ENCODE measurements at places on chromosomes 5 and 9.
A peak's percentile ranks its signal among the peaks of the same experiment; 100 is the strongest.

- DNase-seq: no peak
Observed at GRCh38 chr5:112625246-112625645, 112.4 kb upstream of the APC start.

- no peak for DNase-seq
Observed at GRCh38 chr9:137759649-137760321, 117.8 kb upstream of the CACNA1B start.

- no peak for DNase-seq
Observed at GRCh38 chr5:174524351-174524750, 200.0 kb upstream of the MSX2 start.

DNA sequence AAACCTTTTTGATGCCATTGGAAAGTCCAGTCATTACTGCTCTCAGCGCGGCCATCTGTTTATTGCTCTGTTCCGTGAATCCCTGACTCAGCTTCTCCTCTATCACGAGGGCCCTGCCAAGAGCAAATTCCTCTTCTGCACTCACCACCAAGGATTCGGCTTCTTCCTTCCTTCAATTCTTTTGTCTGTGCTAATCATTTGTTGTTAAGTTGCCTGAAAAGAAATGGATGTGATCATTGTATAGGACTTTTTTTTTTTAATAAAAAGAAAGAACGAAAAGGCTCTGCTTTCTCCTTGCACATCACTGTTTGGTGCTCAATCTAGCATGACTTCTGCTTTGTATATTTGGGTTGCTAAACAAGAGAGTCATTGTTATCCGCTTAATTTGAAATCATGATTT is 128.7 kb upstream of the PIK3R1 start:
- no peak for DNase-seq

GRCh38 chr5:33891788-33892619 is at the start of gene ADAMTS12:
TSS of gene ADAMTS12 (minus strand) at chr5:33891990. CDS start at chr5:33891856, 134 bp downstream.
- no peak for DNase-seq

DNA sequence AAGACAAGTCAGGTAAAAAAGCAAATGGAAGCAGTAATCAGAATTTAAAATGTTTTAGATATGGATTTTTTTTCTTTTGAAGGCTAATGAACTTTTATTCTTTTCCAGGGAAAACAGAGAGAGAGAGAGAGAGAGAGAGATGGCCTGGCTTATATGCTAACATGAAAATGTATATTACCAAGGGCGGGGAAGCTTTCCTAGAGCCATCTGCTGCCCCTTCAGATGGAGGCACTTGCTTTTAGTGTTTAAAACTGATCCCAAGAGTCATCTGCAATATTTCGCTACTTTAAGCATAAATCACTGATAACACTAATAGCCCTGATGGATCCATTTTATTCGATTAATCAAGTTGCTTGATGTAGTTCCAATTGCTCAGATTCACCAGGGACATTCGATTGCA is 186.1 kb upstream of the ADAMTS16 start:
- no peak for DNase-seq

DNA sequence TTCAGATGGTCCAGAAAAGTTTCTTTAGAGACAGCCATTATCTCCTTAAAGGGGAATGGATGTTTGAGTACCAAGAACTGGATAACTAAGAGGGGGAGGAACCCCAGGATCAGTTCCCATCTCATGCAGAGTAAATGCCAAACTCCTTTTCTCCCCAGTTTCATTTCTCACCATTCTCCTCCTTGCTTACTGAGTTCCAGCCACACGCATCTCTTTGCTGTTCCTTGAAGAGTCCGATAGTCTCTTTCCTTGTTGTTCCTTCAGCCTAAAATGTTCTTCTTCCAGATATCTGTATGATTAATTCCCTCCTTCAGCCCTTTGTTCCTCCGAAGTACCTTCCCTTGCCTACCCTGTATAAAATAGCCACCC is 30.0 kb downstream of the KDM4C start:
- DNase-seq: no peak

DNA sequence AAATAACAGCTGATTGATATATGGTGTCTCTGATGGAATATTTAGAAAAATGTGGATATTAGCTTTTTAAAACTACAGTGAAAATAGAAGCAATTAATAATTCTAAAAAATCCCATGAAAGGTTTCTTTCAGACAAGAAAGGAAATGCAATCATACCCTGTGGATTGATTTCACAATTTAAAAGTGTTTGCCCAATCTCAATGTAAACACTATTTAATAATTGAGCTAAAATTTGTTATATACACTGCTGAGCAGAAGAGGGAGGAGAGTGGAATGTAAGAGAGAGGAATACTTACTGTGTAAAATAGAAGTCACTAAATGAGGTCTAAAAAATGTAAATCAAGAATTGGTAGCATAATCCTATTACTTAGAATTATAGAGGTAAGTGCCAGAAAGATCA is 76.9 kb downstream of the FEM1C start:
- DNase-seq: no peak

GRCh38 chr9:135413461-135413860 is 66.1 kb upstream of the PPP1R26 start:
- DNase-seq: no peak

GRCh38 chr9:33649463-33649862 is 125.4 kb downstream of the ANKRD18B start:
- DNase-seq: peak; percentile 19

DNA sequence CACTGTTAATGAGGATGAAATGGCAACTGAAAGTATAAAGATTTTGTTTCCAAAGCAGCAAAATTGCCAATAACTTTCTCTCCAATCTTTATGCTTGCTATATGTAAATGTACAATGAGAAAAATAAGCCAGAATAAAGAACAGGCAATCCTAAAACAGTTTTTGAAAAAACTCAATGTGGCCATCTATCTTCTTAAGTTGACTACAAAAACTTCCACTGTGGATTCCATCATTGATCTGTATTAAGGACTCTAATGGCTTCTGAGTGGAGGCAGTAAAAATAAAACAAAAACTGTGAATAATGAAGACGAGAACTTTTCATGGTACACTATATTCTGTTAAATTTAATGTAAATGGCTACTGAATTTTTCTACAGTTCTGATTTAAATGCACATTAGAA is 382.9 kb downstream of the TMEM232 start:
- DNase-seq: no peak

GRCh38 chr5:115625579-115626444 is at the start of gene TMED7:
TSS of gene TMED7 (minus strand) at chr5:115626036. CDS start at chr5:115625792, 244 bp downstream.
- peak; percentile 85 for DNase-seq

GRCh38 chr5:77131361-77131760 is 44.3 kb upstream of the ZBED3 start:
- DNase-seq: no peak

- DNase-seq: no peak
Observed at GRCh38 chr9:99881769-99882168, 24.7 kb upstream of the STX17 start.

DNA sequence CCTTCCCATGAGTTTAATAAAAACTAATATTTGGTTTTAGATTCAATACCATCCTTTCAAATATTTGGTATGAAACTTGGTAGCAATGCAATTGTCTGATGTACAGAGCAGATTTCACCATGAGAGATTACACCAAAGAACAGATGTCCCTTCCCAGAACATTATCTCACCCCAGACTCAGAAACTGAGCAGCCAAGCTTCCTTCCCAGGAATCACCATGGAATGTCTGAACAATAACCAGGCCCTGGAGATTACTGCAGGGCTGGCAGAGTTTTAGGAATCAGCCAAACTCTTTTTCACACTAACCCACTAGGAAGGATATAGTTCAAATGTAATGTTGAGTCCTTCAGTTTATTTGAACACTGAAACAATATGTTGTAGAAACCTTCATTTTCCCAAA is 23.9 kb downstream of the CLTA start:
- no peak for DNase-seq

DNA sequence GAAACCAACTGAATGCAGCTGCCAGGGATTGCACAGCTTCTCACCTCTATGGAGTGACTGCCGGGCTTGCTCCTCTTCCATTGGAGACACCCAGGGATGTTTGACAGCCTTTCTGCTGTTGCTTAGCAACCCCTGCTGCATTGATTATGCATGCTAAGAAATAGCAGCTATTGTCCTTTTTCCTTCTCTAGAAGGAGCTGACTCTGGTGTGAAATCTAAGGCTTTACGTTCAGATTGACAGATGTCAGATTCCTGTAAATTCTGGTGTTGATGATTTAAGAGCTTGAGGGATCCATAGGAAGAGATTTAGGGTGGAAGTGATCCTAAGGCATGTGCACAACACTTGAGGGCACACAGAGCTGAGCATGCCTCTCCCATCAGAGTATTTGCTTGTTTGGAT is 267.7 kb downstream of the NTRK2 start:
- DNase-seq: no peak

- no peak for DNase-seq
Observed at GRCh38 chr5:6701491-6701890, 11.7 kb upstream of the TENT4A start.

- no peak for DNase-seq
Observed at GRCh38 chr9:122367065-122367464, 3.8 kb upstream of the PTGS1 start.

DNA sequence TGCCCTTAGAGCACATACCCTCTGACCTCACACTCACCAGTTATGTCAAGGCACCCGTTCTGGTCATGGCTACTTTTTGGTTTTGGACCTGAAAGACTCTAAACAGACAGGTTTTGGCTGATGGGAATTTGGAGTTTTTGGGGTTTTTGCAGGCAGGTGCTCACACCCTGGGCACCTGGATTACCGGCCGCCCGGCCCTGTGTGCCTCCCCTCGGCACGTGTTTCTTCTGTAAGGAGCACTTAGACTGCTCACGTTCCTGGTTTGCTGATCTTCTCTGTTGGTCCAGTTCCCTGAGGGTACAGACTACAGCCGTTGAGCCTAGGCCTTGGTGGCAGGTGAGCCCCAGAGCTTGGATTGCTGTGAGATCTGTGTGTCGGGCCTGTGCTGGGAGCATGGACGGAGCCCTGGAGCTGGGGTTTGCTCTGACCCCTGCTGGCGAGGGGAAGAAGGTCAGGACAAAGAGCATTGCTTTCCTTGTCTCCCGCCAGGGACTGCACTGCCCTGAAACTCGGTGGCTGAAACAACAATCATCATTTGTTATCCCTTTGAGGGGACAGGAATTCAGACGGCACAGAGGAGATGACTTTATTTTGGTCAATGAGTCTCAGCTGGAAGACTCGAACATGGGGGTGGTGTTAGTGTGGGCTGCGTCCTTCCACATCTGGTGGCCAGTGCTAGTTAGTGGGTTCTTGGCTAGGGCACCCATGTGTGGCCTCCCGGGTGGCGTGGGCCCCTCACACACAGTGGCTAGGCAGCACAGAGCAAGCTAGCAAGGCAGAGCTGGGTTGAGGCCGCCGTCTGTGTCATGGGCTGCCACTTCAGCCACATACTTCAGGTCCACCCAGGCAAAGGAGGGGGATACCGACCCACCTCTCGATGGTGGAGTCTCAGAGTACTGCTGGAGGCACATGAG is 76.4 kb downstream of the EHMT1 start:
- no peak for DNase-seq

GRCh38 chr9:79369676-79370075 is 202.1 kb upstream of the TLE4 start:
- DNase-seq: no peak

GRCh38 chr5:106680330-106680729 is 990.4 kb downstream of the EFNA5 start:
- no peak for DNase-seq

DNA sequence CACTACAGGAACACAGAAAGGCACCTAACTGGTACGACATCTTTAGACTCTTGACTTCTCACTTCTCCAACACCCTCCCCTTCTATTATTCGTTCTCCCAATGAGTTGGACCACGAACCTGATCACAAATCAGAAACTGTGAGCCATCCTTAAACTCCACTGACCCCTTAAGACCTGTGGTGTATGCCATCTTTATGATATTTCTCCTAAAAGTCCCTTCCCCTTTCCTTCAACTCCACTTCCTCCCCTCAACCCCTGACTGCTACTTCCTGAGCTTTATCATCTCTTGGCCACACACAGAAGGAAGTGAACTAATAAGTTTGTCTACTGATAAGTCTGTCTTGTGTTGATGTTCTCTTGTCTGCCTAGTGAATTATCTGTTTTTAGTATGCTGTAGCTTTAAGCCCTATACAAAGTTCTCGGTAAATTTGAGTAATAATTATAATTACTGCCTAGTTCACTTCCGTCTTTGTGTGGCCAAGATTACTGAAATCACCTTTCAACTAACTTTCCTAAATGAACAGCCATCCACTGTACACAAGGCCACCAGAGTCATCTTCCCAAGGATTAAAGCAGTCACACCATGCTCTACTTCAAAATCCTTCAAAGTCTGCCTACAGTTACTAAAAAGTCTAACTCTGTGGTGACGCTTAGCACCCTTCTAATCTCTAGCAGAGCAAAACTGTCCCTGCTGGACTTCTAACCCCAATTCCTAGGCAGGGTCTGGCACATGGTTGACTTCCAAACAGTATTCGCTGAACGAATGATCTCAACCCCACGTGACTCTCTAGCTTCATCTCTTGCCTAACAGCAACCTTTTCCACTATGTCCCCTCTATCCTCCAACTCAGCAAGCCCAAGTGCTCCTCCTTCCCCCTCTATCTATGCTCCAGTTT is 23.2 kb downstream of the ELOVL7 start:
- DNase-seq: no peak

DNA sequence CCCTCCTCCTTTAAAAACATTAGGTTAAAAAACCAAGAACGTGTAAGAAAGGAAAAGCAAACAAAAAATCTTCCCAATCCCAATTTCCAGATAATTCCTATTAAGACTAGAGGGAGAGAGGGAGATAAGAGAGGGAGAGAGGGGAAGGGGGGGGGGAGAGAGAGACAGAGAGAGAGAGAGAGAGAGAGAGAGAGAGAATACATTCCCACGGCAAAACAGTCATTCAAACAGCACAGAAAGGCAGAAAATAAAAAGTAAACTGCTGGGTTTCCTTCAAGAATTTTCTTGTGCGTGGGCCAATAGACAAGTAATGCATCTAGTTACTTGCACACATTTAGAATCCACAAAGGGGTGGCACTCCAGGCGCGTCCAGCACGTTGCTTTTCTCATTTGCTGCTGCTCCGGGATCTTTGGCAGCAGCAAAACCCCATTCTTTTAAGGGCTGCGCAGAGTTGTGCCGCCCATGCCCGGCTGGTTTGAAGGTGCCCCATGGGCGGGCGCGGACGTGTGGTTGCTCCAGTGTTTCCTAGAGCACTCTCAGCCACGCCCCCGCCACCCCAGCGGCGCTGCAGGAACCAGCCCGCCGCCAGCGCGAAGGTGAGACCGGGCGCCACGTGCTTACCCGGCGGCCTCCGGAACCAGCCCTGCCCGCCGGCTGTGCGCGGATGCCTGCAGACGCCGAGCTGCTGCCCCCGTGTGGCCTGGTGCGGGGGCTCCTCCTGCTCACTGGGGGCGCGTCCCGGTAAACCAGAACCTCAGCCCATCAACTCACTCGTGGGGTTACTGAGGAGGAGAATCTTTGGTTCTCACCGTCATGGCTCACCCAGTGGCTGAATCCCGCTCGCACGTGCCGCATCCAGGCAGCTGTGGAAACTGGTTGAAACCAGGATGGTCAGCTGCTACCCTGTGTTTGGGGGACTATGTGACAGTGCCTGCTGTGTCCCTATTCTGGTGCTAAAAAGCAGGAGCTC is 44.6 kb downstream of the STC2 start:
- DNase-seq: peak; percentile 11

GRCh38 chr5:110663525-110663924 is 62.9 kb downstream of the TMEM232 start:
- no peak for DNase-seq
